ENCODE measurements at places on chromosomes 7 and 10.

- no peak for DNase-seq
These were observed 47.7 kb downstream of the LRGUK start for GRCh38 chr7:134174795-134175261.

DNA sequence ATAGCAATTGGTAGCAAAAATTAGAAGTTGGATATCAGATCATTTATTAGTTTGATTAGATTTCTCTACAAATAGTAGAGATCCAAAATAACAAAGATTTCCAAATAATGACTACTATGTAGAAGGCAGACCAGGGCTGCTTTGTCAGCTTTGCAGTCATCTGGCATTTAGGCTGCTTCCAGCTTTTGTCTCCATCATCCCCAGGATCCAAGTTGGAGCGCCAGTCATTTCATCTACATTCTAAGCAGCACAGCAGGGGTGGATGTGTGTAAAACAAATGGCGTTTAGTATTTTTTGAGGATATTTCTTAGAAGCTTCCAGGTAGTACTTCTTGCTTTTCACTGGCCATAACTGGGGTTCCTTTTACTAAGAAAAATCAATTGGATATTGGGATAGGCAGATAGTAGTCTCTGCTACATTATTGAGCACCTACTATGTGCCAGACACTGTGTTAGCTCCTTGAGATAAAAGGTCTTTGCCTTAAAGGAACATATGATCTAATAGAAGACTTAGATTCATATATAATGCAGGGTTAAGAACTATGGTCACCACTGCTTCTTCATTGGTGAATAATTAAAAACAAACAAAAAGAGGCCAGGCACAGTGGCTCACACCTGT, 41.5 kb downstream of the TPST1 start:
- DNase-seq: no peak

DNA sequence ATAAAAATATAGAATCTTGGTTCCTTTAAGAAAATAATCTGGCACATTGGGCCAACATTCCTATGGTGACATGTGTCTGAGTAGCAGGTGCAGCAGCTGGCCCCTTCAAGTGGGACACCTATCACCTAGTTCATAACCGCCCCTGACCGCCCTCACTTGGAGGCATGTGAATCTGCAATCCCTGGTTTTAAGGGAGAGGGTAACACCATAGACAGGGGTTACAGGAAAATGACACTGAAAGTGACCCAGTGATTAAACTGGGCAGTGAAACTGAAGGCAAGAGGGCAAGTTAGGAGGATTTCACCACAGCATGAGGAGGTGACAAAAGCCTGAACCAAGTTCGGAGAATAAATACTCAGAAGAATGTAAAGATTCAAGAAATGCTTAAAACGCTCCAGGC, 1.1 kb downstream of the RSU1 start:
- DNase-seq: no peak

DNA sequence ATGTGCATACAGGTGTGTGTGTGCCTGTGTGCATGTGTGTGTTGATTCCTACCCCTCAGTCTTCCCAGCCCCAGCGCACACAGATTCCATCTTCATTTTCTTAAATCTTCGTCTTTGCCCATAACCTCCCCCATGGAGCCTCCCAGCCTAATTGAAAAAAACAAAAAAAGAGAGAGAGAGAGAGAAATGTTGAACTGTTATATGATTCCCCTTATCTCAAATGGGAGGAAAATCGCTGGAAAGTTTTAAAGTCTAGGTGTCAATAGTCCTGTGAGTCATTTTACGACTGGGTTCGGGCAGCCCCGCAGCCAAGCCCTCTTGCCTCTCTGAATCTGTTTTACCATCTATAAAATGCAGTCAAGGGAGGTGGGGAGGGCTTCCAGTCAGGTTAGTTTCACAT, 60.9 kb downstream of the SPOCK2 start:
- DNase-seq: no peak

GRCh38 chr7:155710530-155710929, 66.1 kb downstream of the RBM33 start:
- DNase-seq: no peak

- DNase-seq: no peak
These were observed 239.2 kb upstream of the PRKCQ start for GRCh38 chr10:6819301-6819700.

- no peak for DNase-seq
These were observed 271.0 kb downstream of the GFRA1 start for GRCh38 chr10:116001976-116002375.

DNA sequence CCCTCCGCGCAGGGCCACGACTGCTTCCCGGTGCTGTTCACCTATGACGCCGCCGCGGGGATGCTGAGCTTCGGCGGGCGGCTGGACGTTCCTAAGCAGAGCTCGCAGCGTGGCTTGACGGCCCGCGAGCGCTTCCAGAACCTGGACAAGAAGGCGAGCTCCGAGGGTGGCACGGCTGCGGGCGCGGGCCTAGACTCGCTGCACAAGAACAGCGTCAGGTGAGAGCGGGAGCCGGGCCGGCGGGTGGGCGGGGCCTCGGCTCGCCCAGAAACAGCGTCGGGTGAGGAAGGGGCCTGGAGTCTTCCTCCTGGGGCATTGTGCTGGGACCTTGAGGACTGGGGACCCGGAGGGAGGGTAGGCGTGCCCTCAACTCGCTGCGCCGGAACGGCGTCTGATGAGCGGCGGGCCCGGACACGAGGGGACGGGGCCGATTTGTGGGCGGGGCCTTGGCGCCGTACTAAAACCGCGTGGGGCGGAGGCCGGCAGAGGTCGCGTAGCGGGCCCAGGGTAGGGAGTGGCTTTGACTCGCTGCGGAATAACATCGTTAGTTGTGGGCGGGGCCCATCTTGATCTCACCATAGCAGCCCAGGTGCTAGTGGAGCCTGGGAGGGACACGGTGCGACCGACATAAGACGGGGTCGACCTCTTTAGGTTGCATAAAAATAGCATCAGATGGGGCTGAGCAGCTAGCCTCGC, 15.6 kb downstream of the PDAP1 start:
- DNase-seq: peak; percentile 65

DNA sequence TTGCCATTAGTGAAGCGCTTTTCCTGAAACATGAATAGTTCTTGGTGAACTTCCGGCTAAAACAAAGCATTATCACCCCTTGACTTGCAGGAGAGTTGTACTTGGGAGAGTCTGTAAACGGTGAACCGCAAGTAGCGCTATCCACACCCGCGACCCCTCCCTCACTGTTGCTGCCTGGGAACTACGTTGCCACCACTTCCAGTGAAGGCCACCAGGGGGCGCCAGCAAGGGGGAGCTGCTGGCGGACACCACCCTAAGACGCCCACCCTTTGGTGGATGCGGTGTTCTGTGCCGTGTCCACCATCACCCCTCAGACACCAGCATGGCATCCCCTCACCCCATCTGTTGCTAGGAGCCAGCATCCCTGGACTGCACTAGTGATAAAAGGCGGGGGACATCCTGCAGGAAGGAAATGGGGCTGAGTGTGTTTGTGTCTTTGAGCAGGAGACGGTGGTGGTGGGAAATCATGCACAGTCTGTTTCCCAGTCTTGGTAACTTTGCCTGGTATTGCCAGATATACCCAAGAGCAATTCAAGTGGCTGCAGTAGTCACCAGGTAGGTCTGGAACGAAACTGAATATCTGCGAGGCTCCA, 298.2 kb downstream of the FRMD4A start:
- DNase-seq: no peak

Measured in stimulated activated CD8-positive, alpha-beta memory T cell treated with anti-CD3 and anti-CD28 coated beads, Interleukin-2, amount 100 ng/mL, for 1 hour (primary cell).